ENCODE measurements at places on chromosomes 5 and 9.
A peak's percentile ranks its signal among the peaks of the same experiment; 100 is the strongest.

DNA sequence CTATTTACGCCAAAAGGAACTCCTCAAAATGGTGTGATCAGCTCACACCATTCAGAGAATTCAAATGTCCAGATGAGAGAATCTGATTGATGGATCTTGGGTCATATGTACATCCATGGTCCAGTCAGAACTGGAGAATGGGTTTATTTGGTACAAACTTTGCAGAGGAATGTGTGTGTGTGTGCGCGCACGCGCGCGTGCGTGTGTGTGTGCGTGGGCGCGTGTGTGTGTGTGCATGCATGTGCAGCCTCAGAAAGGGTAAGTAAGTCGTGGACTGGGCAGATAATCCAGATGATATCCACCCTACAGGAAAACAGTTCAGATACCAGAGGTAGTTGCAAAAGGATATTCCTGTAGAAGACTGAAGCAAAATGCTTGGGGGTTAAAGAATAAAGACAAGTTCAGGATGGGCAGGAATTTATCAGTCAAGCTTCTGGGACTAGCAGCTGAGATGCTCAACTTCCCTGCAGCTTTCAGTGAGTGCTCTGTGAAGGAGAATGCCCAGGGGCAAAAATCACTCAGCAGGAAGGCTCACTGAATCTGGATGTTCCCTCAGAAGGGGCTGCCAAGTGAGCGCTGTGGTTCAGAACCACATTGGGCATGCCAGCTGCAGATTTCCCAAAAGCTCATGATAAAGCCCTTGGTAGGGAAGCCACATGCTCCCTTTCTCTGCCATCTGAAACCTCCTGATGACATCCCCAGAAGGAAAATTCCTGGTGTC is 440.5 kb upstream of the SGCD start:
- no peak for DNase-seq

GRCh38 chr9:112310826-112311225 is 22.6 kb downstream of the PTBP3 start:
- DNase-seq: no peak

GRCh38 chr9:6055216-6055615 is 39.8 kb upstream of the RANBP6 start:
- peak; percentile 86 for DNase-seq

GRCh38 chr9:21728781-21729180 is 73.7 kb upstream of the MTAP start:
- peak; percentile 92 for DNase-seq

DNA sequence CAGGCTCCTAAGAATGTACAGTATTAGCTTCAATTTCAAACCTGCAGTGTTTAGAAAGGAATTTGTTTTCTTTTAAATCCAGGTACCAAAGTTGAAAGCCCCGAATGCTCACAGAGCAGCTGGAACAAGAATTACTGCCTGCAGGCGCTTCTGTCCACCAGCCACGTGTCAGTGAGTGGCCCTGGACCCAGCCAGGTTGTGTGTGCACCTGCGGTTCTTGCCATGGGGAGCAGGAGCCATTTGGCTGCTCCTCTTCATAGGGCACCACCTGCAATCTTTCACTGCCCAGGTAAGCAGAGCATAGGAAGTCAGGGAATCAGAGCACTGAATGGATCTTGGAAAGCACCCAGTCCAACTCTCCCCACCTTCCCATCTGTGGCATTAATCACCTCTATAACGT is 79.5 kb upstream of the PIP5K1B start:
- DNase-seq: no peak

DNA sequence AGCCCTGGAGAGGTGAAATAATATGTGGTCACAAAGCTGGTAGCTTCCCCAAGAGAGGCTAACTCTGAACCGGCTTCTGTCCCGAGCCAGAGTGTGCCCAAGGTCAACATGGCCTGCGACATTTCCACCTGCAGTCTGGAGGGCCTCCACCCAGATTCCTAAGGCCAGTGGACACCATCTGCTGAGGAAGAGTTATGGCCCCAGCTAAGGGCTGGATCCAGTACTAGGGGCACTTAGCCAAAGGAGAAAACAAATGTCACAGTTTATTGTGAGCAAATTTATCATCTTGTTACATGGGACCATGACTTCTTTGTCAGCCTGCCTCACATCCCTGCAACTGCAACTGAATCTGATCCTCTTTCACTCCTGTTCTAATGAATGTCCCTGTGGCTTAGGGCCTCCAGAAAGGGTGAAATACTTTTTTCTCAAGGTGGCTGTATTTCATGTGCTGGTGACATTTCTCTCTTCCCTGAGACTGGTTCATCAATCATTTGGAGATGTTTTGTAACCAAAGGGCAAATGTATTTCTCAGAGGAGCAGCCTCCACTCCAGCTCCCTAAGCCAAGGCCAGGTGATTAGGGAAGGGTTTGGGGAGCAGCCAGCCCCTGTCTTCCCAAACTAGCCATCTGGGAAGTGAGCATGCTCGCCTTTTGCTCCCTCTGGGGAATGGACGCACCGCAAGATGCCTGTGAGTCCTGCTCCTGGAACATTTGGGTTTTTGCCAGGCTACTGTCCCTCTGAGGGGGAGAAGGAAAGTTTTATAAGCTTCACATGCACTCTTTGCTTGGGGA is 148.3 kb downstream of the CMYA5 start:
- DNase-seq: no peak

DNA sequence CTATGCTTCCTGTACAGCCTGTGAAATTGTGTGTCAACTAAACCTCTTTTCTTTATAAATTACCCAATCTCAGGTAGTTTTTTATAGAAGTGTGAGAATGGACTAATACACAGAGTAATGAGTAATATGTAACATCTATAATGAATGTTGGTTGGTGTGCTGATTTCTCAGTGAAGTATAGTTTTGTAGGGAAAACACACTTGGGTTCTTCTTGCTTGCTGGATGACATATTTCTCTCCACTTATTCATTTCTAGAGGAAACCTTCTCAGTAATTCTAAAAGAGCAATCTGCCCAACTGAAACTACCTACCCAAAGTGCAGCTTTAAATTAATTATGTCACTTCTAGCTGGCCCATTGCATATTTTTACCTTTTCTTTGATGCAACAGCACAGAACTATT is 81.1 kb upstream of the RORB start:
- no peak for DNase-seq

GRCh38 chr5:172852490-172853354 is 18.7 kb downstream of the ERGIC1 start:
- DNase-seq: no peak

- DNase-seq: no peak
Measured at GRCh38 chr9:136242918-136243525, 2.6 kb downstream of the QSOX2 start.

DNA sequence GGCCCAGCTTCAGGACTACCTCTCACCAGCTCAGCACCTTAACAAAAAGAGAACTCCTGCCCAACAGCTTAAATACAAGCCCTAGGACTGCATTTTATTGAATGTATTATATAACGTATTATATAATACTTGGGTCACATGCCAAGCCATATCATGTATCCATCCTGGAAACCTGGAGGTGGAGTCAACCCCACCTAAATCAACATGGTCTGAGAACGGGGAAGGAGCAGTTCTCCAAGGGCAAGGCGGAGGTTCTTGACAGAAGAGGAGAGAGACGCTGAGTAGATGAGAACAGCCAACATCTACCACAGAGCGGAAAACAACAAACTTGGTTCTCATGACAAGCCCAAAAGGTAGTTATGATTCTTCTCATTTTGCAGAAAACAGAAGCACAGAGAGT is 163.4 kb downstream of the FGF18 start:
- DNase-seq: no peak

DNA sequence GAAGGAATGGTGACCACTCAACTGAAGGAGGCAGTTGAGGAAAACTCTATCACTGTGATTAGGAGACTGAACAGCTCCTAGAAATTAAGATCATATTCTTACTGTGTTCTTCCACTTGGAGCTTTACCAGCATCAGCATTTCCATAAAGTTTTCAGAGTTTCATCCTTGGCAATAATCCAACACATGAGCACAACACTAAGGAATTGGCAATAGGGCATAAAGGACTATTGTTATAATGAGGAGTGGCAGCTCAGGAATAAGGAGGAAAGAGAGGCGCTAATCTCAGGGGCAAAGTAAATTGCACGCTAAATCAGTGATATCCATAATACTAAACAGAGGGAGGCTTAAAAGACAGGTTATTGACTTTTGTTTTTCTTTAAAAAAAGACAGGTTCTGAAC is 338.9 kb downstream of the EFNA5 start:
- peak; percentile 2 for DNase-seq

All from astrocyte of the hippocampus (primary cell).